ENCODE measurements at places on chromosomes 12 and 14. TPM values are rescaled to one million over a fixed set of nuclear protein-coding genes. Genes with fewer than 3 reads are reported as not detected.
A peak's percentile ranks its signal among the peaks of the same experiment; 100 is the strongest.

DNA sequence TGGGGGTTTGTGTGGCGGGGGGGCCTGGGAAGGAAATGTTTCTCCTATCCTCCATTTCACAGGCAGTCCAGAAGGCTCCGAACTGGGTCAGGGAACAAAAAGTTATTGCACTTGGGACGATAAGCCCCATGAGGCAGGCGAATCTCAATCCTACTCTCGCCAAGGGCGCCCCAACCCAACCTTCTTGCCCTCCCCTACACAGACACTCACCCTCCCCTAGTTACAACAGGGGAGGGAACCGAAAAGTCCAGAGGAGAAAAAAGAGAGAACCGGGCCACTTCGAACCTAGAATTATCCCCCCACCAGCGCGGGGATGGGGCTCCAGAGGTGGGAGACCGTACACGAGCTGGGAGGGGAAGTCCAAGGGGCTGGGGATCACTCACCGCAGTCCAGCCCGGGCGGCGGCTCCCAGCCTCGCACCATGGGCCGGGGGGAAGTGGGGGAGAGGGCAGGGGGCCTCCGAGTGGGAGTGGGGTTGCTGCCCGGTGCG, 357 bp downstream of the HOMEZ start:
- DNase-seq: no peak

GRCh38 chr14:88667555-88668273, 104.9 kb downstream of the ZC3H14 start:
- no peak for DNase-seq

- DNase-seq: no peak
Observed at GRCh38 chr14:71856199-71856919, 75.9 kb upstream of the RGS6 start.

Gene FAM90A1
- 0.30 TPM for total RNA-seq

DNA sequence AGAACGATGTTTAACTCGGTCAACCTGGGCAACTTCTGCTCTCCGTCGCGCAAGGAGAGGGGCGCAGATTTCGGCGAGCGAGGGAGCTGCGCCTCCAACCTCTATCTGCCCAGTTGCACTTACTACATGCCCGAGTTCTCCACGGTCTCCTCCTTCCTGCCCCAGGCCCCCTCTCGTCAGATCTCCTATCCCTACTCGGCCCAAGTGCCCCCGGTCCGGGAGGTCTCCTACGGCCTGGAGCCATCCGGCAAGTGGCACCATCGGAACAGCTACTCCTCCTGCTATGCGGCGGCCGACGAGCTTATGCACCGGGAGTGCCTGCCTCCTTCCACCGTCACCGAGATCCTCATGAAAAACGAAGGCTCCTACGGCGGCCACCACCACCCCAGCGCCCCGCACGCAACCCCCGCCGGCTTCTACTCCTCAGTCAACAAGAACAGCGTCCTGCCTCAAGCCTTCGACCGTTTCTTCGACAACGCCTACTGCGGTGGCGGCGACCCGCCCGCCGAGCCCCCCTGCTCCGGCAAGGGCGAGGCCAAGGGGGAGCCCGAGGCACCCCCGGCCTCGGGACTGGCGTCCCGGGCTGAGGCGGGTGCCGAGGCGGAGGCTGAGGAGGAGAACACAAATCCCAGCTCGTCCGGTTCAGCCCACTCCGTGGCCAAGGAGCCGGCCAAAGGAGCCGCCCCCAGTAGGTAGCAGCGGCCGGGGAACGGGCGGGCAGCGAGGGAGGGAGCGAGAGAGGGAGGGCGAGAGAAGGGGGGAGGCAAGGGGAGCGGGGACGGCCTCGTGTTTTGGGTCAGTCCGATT, 513 bp downstream of the HOXC11 start:
- no peak for DNase-seq

GRCh38 chr12:1827826-1828805, 7.8 kb downstream of the LRTM2 start:
- DNase-seq: peak; percentile 7

- peak; percentile 78 for DNase-seq
Observed at GRCh38 chr12:121530600-121531355, 50.0 kb downstream of the KDM2B start.

GRCh38 chr12:111253213-111253612, 115.7 kb downstream of the PHETA1 start:
- DNase-seq: no peak

GRCh38 chr12:123910057-123910456, 62.6 kb downstream of the CCDC92 start:
- DNase-seq: no peak

DNA sequence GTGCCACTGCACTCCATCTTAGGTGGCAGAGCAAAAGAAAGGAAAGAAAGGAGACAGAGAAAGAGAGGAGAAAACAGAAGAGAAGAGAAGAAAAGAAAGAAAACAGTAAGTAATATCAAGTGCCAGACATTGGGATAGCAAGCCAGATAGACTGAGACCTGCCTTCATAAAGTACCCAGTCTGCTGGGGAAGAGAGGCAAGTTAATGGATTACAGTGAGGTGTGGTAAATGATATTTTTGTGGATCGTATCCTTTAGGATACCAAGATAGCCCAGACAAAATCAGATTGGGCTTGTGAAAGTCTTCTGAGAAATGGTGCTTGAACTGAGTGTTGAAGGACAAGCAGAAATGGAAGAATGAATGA, 1.5 kb upstream of the SPTSSA start:
- DNase-seq: no peak

DNA sequence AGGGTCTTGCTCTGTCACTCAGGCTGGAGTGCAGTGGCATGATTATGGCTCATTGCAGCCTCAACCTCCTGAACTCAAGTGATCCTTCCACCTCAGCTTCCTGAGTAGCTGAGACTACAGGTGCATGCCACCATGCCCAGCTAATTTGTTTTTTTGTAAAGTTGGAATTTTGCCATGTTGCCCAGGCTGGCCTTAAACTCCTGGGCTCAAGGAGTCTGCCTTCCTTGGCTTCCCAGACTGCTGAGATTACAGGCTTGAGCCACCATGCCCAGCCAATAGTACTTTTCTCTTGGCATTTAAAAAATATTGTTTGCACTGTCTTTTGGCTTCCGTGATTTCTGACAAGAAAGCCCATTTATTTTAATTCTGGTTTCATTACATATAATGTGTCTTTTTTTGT, 61.3 kb downstream of the DIP2B start:
- no peak for DNase-seq

- DNase-seq: no peak
Observed at GRCh38 chr14:58587271-58587670, 50.5 kb upstream of the DACT1 start.

Gene PLBD2
- total RNA-seq: 28.9 TPM

DNA sequence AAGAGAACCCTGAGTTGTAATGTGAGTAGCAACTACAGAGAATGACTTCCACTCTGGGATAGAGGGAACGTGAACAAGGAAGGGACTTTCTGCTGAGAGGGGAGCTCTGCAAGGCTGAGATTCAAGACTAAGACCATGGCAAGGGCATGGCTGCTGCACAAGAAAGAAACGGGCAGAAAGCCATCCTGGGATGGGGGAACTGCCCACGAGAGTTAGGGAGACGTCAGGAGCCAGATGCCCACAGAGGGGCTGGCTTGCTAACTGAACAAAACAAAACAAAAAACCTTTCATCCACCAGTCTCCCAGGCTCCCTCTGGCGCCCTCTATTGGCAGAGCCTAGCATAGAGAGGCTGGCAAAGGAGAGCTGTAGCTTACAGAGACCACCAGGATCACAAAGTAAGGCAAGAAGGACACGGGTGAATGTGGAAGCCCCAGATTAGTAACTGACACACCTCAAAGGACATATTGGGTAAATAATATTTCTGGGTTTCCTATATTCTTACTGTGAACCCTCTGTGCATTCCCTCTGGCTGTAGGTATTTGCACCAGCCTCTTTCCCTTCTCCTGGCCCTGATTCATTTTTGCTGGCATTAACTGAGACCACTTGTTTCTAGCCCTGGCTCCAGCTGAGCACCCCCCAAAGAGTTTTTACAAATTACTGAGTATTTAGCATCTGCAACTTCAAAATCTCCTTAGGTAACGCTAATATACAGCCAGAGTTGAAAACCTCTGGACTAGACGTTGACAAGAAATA, 338.3 kb downstream of the EMP1 start:
- DNase-seq: peak; percentile 68

Gene FOXG1
- not detected for total RNA-seq

Gene PPP1R3E
- total RNA-seq: 9.0 TPM

Gene IL26
- total RNA-seq: not detected

Gene KRT73
- not detected for total RNA-seq

GRCh38 chr14:97442363-97442762, 645.2 kb downstream of the VRK1 start:
- DNase-seq: no peak

Gene CLEC2B
- total RNA-seq: 4.4 TPM

DNA sequence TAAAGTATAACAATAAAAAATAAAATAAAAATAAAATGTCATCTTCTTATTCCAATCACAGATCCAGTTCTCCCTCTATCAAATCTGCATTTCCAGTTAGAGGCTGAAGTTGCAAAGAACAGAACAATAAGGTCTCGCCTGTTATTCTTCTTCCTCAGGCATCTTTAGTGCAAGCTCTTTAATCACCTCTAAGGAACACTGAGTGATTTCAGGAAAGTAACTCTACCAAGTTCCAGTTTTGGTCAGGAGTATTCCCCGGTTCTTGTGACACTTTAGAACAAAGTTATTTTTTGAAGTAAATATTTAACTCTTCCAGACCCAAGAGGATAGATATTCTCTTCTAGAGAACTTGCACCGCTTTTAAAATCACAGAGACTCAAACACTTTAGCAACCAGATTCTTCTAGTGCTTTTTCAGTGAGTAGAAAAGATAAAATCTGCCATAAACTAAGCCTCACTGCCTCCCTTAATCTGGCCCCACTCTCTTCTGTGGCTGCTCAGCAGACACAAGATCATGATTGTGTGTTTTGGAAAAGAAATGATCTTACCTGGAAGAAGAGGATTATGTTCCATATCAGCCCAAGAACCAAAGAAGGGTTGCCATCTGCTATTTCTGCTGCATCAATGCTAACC, 57.9 kb upstream of the DICER1 start:
- no peak for DNase-seq

GRCh38 chr12:86727160-86727559, 471.0 kb upstream of the MGAT4C start:
- DNase-seq: no peak

- no peak for DNase-seq
Observed at GRCh38 chr12:24661657-24662096, 287.2 kb downstream of the BCAT1 start.

Gene MGP
- 497 TPM for total RNA-seq

DNA sequence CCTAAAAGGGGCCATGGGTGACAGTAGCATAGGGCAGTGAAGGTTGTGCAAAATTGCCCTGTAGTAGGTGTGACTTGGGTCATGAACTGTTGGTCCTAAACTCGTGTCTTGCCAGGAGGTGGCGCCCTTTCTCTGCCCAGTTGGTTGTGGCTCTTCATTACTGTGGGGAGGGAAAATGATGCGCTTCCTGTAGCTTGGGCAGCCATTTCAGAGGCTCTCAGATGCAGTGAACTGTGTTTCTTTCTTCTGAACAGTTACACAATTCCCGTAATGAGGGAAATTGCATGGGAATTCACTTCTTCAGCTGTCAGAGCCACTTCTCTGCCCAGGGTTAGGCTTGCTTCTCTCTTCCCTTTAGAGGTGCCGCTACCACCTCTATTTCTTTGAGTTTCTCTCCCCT, 148.1 kb upstream of the NRXN3 start:
- DNase-seq: peak; percentile 22

- no peak for DNase-seq
Observed at GRCh38 chr14:61567838-61568571, 127.3 kb upstream of the HIF1A start.

DNA sequence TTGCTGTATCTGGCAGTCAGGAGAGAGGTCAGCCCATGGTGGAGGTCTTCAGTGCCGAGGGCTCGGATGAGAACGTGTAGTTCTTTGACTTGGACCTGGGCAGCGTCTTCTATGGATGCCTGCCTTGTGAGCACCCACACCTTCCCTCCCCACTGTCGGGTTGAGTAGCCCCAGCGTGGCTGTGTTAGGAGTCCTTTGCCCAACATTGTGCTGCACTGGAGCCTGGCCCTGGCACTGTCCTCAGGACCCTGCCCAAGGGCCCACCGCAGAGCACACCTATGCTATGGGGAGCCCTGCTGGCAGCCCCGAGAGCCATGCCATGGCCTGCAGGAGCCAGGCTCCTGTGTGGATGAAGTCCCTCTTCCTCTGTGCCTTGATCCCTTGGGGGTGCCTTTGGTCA, 26.7 kb downstream of the SLC25A29 start:
- DNase-seq: no peak

DNA sequence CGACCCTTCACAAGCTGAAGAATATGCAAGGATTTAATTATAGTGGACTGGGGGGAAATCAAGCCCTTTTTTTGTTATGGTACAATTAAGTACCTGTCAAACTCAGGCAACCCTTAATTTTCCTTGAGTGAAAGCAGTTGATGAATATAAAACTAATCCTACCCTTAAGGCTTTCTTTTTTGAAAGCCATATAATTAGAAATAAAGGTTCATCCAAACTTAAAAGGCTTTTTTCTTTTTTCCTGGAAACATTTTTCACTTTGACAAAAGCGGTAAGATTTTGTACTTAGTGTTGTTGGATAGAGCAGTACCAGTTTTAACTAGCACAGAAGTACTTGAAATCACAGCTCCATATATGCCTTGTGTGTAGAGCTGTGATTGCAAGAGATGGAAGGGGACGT, 91.9 kb upstream of the MANSC4 start:
- DNase-seq: no peak

- DNase-seq: no peak
Observed at GRCh38 chr12:9866860-9867269, 2.3 kb downstream of the CLEC2B start.

DNA sequence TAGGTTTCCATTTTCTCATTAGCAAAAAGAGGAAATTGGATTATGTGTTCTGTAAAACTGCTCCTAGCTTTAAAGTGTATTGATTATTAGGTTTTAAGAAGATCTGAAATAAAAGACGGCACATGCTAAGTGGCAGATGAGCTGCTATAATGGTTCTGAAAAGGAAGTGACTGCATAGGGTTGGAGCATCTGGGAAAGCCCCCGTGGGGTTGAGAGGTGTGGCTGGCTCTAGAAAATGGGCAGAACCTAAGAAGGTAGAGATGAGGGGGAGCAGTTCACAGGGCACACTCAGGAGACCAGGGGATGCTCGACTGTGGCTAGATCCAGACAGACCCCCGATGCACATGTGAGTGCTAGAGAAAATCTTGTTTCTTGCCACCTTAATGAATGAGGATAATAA, 1.9 kb downstream of the IFNG-AS1 start:
- DNase-seq: no peak

Gene EXOC5
- 57.0 TPM for total RNA-seq

DNA sequence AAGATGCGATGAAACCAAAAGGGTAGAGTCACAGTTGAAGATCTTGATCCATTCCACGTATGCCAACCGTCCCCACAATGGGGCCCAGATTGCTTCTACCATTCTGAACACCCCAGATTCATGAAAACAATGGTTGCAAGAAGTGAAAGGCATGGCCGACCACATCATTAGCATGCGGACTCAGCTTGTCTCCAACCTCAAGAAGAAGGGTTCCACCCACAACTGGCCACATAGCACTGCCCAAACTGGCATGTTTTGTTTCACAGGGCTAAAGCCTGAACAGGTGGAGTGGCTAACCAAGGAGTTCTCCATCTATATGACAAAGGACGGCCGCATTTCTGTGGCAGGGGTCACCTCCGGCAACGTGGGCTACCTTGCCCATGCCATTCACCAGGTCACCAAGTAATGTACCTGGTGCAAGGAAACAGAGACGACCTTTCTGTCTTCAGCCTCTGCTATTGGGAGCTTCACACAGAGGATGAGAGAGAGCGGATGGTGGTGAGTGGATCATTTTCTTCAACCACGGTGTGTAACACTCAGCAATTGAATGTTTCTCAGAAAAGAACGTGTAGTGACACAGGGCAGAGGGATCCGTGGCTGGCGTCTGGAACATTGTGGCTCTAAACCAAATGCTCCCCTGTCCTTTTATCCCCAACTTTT, 26.8 kb upstream of the CLEC2D start:
- no peak for DNase-seq

Gene KRT78
- not detected for total RNA-seq

Gene SAMD15
- total RNA-seq: 0.08 TPM

Data from left ventricle myocardium inferior (tissue), 1 donor.